ENCODE measurements at places on chromosomes 7 and 10.

- DNase-seq: no peak
Observed at GRCh38 chr10:22959292-22959691, 31.4 kb downstream of the ARMC3 start.

- no peak for DNase-seq
Observed at GRCh38 chr7:92898798-92899197, 62.4 kb upstream of the CDK6 start.

DNA sequence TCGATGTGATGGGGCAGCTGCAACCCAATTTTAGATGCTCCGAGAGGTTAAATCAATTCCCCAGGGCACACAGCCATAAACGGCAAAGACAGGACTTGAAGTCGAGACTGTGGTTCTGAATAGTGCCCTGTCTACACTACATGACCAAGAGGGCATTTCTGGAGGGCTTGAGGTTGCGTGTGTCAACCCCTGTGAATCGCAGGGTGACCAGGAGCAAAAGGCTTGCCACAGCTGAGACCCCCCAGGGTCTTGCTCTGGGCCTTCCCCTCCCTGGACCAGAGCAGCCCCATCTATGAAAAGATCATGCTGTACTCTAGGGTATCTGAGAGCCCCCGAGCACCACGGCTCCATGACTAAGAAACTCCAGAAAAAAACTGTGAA lies 26.8 kb upstream of the RASGEF1A start:
- no peak for DNase-seq

DNA sequence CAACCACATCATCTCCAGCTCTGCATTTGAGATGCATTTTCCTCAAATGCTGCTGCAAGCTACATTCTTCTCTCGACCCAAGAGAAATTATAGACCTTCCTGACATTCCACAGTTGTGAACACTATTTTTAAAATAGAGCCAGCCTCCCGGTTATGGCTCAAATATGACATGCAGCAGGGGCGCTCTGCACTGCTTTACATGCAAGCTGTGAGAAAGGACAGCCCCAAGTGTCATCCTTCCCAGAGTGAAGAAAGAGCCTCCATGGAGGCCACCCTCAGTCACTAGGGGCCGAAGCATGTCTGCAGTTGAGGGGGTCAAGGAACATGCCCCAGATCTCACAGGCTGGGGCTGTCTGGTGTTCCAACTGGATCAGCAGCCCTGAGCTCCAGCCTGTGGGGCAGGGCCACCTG lies 63.9 kb upstream of the CHST15 start:
- DNase-seq: no peak

GRCh38 chr7:151246102-151246850 lies 2.2 kb downstream of the SMARCD3 start:
- DNase-seq: no peak

DNA sequence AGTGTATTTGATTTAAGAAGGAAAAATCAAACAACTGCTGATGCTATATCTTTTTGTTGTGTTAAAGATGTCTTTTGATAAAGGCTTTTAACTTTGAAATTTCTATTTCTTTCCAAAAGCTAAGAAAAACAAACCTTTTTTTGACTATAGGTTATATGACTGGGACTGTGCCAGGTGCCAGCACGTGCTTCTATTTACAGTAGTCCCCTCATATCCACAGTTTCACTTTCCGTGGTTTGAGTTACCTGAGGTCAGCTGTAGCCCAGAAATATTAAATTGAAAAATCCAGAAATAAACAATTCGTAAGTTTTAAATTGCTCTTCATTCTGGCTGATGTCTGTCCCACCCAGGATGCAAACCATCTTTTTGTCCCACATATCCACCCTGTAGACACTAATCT lies 104.3 kb downstream of the BBS9 start:
- no peak for DNase-seq

GRCh38 chr7:41238851-41239331 lies 464.0 kb downstream of the INHBA start:
- no peak for DNase-seq

DNA sequence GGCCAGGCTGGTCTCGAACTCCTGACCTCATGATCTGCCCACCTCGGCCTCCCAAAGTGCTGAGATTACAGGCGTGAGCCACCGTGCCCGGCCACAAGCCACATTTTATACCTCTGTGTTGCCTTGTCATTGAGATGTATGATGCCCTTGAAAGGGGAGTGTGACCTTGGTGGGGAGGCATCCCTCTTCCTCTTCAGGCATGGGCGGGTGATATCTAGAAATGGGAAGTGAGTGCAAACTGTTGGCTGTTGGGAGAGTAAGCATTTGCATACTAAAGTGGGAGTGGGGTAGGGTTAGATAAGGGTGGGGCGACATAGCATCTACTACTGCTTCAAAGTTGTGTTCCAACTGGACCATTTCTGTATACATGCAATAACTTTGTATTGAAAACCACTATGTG lies 20.1 kb downstream of the RP9 start:
- DNase-seq: no peak

- no peak for DNase-seq
Observed at GRCh38 chr10:128520211-128520815, 394.1 kb upstream of the MKI67 start.

- DNase-seq: no peak
Observed at GRCh38 chr10:100637785-100638184, 102.0 kb downstream of the HIF1AN start.

DNA sequence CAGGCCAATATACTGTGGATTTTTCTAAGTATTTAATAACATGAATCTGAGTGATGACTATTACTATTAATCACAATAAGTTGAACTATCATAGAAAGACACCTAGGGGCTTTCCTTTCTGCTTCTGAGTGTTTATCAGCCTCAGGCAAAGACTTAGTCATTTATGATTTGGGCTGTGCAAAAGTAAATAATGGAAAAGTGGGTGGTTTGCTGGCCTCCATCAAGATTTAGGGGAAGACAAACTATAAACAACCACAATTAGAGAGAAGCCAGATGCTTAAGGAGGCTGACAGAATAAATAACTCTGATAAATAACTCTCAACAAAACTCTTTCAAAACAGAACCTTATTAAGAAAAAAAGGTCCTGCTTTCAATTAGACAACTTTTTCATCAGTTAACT lies 64.7 kb downstream of the MACC1 start:
- no peak for DNase-seq

DNA sequence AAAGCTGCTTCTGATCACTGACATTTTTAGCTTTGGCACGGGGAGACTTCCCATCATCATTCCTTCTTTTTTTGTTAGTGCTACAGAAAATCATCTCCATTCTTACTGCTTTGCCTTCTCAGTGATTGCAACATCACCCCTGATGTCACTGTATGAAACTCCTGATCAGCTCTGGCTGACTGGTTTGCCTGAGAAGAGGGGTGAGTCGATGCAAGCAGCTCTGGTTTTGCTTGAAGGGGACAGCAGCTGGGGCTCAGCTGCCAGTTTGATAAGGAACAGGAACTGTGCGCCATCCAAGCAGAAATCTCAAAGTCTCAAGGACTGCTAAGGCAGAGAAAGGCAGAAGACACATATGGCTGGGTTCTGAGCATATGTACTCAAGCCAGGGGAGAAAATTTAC lies 808.5 kb upstream of the CELF2 start:
- peak; percentile 83 for DNase-seq

- no peak for DNase-seq
Observed at GRCh38 chr7:149145031-149145845, 2.0 kb upstream of the ZNF398 start.

DNA sequence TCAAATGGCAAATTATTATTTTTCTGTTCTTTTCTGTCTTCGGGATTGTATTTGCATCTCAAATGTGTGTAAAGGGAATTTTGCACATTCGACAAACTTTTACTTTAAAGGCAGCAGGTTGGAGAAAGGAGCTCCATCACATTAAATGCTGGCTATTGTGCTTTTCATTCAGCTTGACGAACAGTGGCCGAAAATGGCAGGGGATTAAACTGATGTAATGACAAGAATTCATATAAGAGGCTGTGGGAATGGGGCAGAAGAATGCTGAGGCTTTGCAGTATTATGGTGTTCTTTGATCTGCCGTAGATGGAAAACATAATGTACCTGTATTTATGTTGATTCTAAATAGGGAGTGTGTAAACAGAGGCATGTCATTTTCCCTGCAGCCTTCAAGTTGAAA lies 376.0 kb downstream of the LRMDA start:
- DNase-seq: no peak

- no peak for DNase-seq
Observed at GRCh38 chr10:60473557-60473956, 83.9 kb upstream of the ANK3 start.

DNA sequence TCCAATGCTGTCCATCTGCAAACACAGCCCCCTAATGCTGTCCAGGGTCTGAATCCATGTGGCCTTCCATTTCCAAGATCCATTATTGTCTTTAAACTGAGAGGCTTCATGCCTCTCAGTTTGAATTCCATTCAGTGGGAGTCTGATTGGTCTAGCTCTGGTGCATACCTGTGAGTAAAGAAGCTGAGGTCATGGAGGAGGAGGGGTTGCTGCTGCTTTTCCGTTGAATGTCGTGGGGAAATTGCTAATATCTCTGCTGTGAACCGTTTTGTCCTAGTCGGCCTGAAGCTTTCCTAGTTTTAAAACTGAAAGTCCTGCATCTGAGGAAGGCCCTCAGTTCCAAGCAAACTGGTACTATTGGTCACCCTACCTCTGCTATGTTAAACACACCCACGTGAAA lies 17.7 kb downstream of the SH2D4B start:
- DNase-seq: no peak

DNA sequence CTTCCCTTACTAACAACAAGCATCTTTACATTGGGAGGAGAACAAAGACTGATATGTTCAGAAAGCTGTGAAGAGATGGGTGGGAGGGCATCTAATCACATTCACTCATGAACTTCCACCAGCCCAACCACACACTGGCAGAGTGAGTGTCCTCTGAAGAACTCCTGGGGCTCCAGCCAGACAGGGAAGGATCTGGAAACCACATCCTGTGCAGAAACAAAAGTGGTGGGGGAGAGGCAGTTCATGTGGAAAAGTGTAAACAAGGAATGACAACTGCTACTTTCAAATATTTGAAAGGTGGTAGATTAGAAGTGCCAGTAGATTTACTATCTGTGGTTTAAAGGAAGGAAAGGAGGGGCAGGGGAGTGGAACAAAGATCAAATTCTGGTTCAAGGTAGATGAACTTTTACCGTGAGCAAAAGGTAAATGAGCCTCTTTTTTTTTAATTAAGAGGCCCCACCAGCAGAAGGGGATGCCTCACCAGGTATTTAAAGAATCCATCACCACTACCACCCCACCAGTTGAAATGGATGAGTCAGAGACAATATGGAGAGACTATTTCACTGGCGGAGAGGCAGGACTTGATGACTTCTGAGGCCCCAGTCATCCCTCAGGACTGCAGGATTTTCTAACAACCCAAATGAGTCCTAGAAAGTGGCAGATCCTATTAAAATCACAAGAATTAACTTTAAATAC lies 34.5 kb downstream of the GOT1 start:
- DNase-seq: no peak

DNA sequence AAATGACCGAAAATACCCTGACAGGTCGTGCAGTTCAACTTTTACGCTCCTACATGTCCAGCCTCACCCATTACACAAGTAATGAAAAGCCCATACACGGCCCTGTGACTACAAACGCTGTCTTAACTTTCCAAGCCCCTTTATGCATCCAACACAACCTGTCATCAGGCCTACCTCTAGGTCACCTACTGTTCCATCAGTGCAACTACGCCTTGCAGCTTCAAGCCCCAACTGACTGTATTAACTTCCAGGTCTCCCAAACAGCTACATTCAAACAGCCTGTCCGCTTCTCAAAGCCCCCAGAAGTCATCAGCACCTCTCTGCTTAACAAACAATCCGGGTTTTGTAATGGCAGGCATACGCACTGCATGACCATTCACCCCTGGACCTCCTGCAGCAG lies 19.2 kb downstream of the ZNF107 start:
- no peak for DNase-seq

DNA sequence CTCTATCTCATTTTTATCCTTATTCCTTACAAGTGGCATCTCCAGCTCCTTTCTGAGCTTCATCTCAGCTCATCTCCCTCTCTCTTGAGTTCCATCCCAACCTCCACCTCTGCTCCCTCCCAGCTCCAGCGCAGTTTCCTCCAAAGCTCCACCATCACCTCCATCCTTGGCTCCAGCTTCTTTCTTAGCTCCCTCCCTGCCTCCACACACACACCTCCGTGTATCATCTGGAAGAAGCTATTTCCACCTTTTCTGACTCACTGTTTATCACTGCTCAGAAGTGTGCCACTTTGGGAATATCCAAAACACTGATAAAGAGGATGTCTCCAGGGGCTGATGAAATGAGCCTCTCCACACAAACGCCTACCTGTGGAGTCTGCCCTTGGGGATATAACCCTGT lies 481.4 kb downstream of the PTPRN2 start:
- DNase-seq: no peak

- no peak for DNase-seq
Observed at GRCh38 chr10:79386637-79387465, 39.6 kb downstream of the PPIF start.

DNA sequence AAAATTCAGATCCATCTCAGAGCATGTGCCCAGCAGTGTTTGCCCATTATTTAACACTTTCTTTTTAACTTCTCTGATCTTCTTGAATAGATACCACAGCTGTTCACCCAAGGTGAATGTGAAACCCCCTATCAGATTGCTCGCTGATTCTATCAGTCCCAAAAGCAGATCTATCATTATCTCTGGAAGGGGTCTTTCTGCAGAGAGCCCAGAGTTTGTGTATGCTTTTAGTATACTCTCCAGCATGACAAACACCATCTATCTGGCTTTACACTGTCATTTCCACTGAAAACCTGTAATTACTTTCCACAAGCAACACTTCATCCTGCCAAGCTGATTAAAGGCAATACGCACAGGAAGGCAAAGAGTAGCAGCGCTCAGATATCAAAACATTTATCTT lies 168.2 kb downstream of the CACNA2D1 start:
- DNase-seq: no peak

DNA sequence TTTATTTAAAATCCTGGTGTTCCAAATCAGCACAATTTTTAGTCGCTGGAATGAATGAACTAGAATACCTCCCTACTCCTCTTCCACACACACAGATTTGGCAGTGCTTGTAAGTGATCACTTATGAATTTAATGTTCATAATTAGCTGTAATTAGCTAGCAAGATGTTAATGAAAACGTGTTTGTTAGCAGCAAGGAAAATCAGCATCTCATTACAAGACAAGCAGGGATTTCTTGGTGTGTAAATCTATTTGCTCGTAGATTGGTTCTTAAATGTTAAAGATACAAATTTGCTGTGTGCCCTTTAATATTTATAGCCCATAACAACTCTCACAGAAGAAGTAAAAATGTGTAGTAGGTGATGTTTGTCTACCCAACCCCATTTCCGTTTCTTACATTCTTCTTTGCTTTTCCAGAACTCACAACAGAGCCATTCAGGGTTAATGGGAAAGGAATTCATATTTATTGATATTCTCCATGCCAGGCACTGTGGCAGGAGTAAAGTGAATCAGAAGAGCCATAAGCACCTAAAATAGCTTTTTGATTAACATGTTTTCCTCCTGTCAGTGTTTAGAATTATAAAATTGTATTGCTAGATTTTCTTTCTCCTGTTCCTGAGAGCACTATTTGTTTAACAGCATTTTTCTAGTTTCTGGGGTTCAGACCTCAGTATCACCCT lies 49.6 kb downstream of the SEMA3C start:
- no peak for DNase-seq

DNA sequence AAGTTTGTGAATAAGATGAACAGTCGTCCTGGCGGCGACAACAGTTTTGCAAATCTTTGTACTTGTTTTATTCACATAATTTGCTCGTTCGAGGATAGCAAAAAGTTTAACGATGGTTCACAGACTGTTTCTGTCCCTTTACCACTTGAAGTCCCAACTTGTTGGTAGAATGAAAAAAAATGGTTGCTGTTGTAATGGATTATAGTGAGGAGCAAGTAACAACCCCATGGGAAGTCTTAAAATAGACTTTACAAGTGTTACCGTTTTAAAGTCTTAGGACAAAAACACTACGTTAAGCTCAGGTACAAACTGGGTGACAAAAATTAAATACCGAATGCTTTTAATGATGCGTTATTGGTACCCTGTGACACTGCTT lies 589 bp downstream of the LSM8 start:
- no peak for DNase-seq
